ENCODE measurements at places on chromosomes 3 and 15.

DNA sequence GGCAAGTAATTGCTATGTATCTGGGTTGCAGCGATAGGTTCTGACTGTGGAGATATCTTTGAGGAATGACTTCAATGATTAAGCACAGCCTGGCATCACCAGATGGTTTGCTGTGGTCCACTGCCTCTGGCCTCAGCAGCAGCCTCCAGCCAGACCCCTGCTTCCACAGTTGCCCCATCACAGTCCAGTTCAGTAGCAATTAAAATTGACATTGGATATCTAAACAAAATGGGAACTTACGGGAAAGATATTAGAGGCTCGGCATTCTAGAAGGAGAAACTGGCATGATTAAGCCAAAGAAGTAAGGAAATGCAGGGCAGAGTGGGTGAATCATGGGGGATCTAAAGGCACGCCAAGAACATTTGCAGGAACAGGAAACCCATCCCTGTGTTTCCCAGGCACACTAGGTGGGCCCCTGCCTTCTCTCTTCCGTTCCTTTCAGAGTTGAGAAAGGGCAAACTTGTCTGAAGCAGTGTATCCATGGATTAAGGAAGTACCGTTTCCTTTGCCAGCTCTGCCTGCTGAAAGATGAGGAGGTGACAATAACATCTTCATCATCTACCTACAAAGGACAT, 36.3 kb upstream of the SH3BP5 start:
- no peak for DNase-seq

GRCh38 chr3:567488-568185, 371.1 kb downstream of the CHL1 start:
- no peak for DNase-seq

DNA sequence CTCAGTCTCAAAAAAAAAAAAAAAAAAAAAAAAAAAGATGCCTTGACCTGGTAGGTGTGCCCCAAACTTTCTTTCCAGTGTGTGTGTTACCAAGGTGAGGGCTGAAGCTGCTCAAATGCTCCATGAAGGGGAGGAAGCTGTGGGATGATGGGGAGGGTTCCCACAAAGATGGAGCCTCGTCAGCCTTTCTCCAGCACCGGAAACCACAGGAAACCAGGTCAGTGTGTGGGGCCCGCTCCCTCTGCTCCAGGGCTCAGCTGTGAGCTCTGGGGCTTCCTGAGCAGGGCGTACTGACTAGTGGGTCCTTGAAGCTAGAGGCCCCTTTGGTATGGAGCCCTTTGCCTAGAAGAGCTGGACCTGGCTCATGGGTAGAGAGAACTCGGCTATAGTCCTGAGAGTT, 681 bp upstream of the IL17RE start:
- DNase-seq: no peak

GRCh38 chr3:34683851-34684250, 885.4 kb downstream of the PDCD6IP start:
- DNase-seq: no peak

- no peak for DNase-seq
Observed at GRCh38 chr15:56794165-56794552, 60.9 kb upstream of the ZNF280D start.

GRCh38 chr3:59308684-59309083, 258.9 kb upstream of the CFAP20DC start:
- DNase-seq: no peak

GRCh38 chr3:135419155-135419554, 546.4 kb upstream of the PPP2R3A start:
- DNase-seq: no peak

DNA sequence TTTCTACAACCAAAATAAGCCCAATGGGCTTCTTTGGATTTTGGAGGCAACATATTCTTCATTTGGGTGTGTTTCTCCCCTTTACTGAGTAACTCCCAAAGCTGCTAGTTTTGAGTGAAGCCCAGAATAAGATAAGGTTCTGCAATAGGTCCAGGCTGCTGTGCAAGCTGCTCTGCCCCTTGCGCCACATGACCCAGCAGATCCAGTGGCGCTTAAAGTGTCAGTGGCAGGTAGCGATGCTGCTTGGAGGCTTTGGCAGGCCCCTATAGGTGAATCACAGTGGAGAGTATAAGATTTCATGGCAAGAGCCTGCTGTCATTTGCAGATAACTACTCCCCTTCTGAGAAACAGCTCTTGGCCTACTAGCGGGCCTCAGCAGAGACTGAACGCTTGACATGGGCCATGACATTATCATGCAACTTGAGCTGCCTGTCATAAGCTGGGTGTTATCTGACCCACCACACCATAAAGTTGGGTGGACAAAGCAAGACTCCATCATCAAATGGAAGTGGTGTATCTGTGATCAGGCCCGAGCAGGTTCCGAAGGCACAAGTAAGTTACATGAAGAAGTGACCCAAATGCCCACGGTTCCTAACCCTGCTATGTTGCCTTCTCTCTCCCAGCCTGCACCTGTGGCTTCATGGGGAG, 88.4 kb upstream of the OXTR start:
- no peak for DNase-seq

GRCh38 chr3:102141928-102142239, 292.6 kb downstream of the NFKBIZ start:
- no peak for DNase-seq

- no peak for DNase-seq
Observed at GRCh38 chr3:138439646-138440045, 5.2 kb downstream of the ESYT3 start.
